ENCODE measurements at places on chromosomes 3 and 15.

DNA sequence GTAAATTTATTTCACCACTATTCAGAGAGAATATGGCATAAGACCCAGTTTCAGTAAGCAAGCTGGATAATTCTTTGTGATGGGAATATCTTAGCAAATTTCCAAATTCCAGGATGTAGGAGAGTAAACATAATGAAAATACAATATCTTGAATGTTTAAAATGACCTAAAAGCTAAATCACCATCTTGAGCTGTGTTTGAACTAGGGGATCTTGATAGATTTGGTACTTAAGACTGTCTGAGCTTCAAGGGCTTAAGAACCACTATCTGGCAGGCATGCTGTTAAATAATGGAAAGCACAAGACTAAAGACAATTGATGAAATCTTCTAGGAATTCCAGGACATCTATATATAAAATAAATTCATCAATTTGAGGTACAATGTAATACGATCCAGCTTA, 217.7 kb downstream of the ATP8B4 start:
- DNase-seq = no peak

DNA sequence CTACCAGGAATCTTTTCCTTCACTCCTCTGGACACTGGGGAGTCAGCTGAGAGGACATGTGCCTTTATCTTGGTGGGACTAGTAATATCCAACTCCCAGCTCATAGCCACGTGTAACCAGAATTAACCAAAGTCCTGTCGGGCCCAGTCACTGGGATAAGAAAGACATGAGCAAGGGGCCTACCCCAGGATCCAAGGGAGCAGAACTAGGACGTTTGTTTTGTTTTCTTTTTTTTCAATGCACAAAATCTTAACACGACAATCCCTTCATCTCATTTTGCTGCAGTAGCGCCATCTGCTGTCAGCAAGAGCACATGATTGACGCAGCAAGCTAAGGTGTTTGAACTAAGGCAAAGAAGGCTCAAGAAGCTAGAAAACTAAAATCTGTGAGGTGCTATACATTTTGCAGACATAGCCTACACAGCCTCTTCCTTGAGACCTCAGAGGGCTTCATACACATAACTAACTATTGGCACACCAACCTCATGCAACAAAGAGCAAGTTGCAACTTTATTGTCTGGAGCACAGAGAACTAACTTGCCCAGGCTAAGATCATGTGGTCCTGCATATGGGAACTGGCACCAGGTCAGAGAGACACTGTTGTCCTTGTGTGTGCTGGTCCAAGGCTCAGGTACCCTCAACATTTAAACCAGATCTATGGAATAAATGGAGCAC, 43.6 kb downstream of the RLBP1 start:
- DNase-seq = peak; percentile 77

GRCh38 chr15:29044503-29044901, 158.7 kb downstream of the APBA2 start:
- DNase-seq = no peak

DNA sequence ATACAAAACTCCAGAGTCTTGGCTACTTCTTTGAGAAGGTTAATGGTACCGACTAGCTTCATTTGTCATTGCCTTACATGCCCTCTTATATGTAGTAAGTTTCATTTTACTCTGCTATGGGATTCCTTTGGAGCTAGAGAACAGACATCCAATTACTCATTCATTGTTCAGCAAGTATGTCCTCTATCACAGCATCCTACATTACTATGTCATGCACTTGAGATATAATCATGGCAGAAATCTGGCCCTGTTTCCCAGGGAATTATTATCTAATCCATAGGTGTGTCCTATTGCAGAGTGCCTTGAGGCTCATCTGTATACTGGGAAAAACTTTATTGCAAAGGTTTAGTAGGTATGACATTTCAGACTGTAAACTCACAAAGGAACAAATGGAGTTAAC, 333.1 kb upstream of the NECTIN3 start:
- no peak for DNase-seq

DNA sequence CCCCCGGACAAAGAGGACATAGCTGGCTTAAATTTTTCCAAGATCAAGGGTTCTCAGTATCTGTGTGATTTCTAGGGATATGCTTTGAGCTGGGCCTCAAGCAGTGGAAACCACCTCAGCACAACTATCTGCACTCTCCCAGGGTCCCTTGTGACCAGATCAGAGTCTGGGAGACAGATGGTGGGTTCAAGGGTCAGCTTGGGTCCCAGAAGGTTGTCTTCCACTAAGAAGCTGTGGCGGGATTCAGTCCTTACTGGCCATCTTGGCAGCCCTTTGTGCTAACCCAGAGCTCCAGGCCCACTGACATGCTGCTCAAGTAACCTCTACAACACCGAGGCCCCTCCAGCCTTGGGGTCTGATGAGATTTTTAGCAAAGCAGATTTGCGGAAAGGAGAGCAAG, 2.7 kb downstream of the INSYN1 start:
- DNase-seq = no peak

- DNase-seq = no peak
Observed at GRCh38 chr15:55969582-55969981, 23.8 kb downstream of the NEDD4 start.

GRCh38 chr15:52617026-52617425, 48.2 kb upstream of the ARPP19 start:
- DNase-seq = no peak

- DNase-seq = no peak
Observed at GRCh38 chr3:37934631-37935289, 55.8 kb upstream of the VILL start.

DNA sequence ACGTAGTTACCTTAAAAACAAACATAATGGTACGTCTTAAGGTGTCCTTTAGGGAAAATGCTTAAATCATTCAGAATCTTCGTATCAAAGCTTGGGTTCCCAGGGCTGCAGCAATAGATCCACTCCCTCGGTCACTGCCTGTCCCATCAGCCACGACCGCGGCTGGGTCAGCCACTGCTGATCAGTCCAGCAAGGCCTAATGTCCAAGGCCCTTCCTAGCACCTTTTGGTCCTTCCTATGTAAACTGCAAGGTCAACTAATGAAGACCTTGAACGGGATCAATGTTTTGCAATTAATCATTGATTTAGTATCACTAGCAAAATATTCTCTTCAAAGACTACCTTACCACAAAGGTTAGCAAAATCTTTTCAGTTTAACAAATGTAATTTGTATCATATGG, 122.2 kb upstream of the IGF1R start:
- DNase-seq = no peak

DNA sequence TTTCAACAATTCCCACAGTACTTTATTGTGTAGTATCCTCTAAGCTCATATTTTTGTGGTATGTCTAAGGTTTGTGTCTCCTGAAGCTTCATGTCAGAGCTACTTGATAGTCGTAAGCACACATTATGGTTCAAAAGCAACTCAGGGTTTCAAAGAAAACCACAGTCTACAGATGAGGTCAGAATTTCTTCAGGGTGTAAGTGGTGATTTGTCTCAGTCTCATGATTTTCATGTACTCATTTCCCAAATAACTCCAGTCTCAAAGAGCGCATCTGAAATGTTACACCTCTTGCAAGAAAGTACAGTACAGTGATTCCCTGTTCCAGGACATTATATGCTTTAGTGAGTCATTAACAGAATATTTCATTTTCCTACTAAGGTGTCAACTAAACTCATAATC, 47.5 kb upstream of the SSR3 start:
- DNase-seq = peak; percentile 30

- DNase-seq = no peak
Observed at GRCh38 chr3:125125821-125126245, 70.0 kb upstream of the HEG1 start.

DNA sequence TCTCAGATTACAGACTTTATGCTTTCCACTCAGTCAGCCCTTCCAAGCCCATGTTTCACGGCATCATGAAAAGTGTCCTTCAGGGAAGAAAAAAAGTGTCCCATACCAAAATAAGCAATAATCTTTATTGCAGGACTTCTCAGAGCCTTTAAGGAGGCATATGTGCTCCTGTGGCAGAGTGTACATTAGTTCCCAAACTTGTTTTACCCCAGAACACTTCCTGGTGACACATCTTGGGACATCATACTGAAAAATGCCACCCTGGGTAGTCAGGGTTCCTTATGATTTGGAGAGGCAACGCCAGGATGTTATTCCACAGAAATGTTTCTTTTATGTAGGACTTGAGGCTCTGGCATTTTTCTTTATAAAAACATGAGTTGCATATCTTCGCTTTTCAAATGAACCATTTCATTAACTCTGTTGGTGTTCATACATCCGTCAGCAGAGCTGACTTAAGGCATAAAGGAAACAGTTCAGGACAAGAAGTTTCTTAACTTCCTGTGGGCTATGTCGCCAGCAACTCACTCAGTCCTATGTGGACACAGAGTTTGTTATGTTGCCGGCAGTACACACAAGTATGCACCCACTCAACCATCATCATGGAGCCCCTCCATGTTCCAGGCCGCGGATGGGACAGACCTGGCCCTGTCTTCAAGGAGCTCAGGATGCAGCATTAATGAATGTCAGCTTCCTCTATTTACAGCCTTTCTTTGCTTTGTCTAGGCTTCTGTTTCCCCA, 63.8 kb downstream of the CASR start:
- peak; percentile 77 for DNase-seq

GRCh38 chr3:107206141-107206540, 171.1 kb upstream of the CCDC54 start:
- peak; percentile 41 for DNase-seq

- no peak for DNase-seq
Observed at GRCh38 chr3:151483961-151484520, 23.2 kb upstream of the IGSF10 start.

DNA sequence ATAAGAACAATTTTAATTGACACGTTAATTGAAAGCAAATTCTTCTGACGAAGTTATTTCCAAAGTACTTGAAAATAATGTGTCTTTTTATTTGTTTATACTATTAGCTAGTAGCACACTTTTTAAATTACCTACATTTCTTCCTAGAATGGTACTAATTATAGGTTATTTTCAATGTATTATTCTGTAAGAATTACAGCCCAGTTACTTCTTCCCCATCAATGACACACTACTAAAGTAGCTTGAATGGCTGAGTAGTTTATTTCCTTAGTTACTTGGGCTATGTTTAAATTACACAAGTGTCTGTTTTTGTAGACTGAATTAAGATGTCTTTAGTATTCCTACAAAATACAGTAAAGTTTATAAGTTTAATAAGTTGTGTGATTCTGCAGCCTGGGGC, 217.6 kb upstream of the IL12A start:
- DNase-seq = no peak

GRCh38 chr15:101198031-101198575, 53.7 kb downstream of the CHSY1 start:
- DNase-seq = no peak

DNA sequence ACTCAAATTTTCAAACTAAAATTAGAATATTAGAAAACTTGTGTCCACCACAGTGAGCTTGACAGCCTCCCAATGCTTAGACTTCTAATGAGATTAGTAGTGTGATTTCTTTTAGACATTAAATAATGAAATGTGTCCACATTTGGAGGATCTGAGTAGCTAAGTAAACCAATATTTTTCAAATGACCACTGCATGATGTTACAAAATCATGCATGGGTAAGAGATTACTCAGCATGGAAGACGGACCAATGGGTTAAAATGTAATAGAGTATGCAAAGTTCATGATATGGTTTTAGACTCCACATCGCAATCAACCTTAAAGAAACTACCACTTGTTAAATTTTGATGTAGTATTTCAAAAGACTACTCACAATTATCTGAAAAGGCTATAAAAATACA, 130.6 kb downstream of the IMPG2 start:
- DNase-seq = no peak

- DNase-seq = no peak
Observed at GRCh38 chr15:71632576-71633195, 177.7 kb upstream of the NR2E3 start.

Data from suppressor macrophage treated with lipopolysaccharide for 1 hour (primary cell).